ENCODE measurements at places on chromosomes 2 and 18. TPM values are rescaled to one million over a fixed set of nuclear protein-coding genes. Genes with fewer than 3 reads are reported as not detected.

SRSF7 gene
- 80.6 TPM for total RNA-seq

PLGLB2 gene
- total RNA-seq: 0.39 TPM

KLHL30 gene
- total RNA-seq: 2.1 TPM

MYO5B gene
- 35.2 TPM for total RNA-seq

PSMA8 gene
- not detected for total RNA-seq

DNA sequence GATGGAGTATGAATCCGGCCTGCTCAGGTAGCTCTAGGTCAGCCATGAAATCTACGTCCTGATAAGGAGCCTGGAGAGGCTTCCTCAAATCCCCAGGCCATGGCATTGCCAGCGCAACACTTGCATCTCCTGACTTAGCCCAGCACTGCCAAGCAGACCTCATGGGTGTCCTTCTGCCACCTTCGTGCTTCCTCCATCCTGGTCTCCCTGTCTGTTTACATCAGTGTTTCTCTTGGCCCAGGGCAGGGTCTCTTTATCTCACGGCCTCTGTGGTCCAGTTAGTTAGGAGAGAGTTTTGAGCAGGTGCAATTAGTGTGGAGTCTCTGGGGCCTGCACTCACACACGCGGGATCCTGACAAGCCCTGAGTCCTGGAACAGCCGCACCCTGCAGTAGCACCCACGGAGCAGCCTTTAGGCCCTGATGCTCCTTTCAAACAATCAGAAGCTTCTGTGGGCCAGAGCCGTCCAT is 193.1 kb upstream of the ARL4C start:
- H3K27ac ChIP-seq: no peak overlapping the region
- no peak for DNase-seq
- no peaks in the 10 kb centered on the region for H3K27me3 ChIP-seq
- H3K4me1 ChIP-seq: no peaks in the 10 kb centered on the region
- no peak overlapping the region for H3K4me3 ChIP-seq

- no peak overlapping the region for H3K27ac ChIP-seq
- no peak overlapping the region for H3K4me3 ChIP-seq
- no peaks in the 10 kb centered on the region for H3K36me3 ChIP-seq
- no peaks in the 10 kb centered on the region for H3K4me1 ChIP-seq
- DNase-seq: no peak
- no peaks in the 10 kb centered on the region for H3K27me3 ChIP-seq
Observed at GRCh38 chr2:62185475-62186155, 10.3 kb upstream of the B3GNT2 start.

DNA sequence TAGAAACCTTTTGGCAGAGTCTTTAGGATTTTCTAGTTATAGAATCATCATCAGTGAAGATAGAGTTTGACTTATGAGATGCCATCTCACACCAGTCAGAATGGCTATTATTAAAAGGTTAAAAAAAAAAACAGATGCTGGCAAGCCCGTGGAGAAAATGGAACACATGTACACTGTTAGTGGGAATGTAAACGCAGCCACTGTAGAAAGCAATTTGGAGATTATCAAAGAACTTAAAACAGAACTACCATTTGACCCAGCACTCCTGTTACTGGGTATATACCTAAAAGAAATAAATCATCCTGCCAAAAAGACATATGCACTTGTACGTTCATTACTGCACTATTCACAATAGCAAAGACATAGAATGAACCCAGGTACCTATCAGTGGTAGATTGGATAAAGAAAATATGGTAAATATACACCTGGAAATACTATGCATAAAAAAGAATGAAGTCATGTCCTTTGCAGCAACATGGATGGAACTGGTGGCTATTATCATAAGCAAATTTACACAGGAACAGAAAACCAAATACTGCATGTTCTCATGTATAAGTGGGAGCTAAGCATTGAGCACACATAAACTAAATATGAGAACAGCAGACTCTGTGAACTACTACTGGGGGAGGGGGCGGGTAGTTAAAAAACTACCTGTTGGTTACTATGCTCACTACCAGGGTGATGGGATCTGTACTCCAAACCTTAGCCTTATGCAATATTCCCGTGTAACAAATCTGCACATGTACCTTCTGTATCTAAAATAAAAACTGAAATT is 279.0 kb downstream of the KIAA1328 start:
- no peak overlapping the region for H3K27ac ChIP-seq
- no peaks in the 10 kb centered on the region for H3K27me3 ChIP-seq
- H3K4me3 ChIP-seq: no peak overlapping the region

DNA sequence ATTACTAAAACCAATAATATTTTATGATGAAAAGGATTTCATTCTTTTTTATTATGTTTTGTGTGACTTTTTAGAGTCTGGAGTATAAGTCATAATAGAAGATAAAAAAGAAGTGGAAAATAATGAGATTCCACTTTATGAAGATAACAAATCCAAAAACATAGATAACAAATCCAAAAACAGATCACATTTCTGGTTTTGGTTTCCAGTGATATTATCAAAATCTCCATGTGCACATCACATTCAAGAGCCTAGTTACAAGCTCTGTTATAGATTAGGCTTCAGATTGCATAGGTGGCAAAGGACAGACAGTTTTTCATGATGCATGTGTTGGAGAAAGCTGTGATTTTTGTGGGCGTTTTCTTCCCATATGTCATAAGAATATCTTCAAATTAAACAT is 648.2 kb downstream of the STK39 start:
- H3K27me3 ChIP-seq: no peaks in the 10 kb centered on the region
- H3K4me1 ChIP-seq: peaks cover 3% of the 10 kb centered on the region
- no peak for DNase-seq
- H3K4me3 ChIP-seq: no peak overlapping the region

DNA sequence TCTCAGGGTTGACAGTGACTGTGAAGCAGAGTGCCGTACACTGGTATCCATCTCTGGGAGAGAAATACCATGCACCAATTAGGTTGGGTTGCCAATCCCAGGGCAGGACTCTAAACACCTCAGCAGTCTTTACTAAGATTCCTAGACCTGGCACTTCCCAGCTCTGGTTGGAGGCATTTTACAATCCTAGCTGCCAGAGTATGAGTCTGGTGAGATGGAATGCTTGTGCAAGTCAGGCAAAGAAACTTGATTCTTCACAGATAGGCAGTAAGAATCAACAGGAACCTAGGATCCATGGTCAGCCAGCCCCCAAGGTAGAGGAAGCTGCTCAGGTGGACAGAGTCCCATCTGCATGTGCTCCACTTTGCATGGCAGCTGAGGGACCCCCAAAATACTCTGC is 6.0 kb upstream of the UGT1A5 start:
- no peak overlapping the region for H3K27ac ChIP-seq
- no peak overlapping the region for H3K4me3 ChIP-seq
- no peak for DNase-seq
- H3K4me1 ChIP-seq: no peaks in the 10 kb centered on the region
- H3K27me3 ChIP-seq: no peaks in the 10 kb centered on the region

All from tibial nerve (tissue), 4 donors.